ENCODE measurements at places on chromosomes 4 and X. TPM values are rescaled to one million over a fixed set of nuclear protein-coding genes. Genes with fewer than 3 reads are reported as not detected.

The CCDC110 gene
- 2.0 TPM for total RNA-seq

The POLR2B gene
- total RNA-seq, result 73.0 TPM

GRCh38 chr4:142615324-142615665 lies 230.8 kb downstream of the INPP4B start:
- no peak for DNase-seq
- H3K4me3 ChIP-seq, result no peak overlapping the region
- peaks cover 10% of the 10 kb centered on the region for H3K4me1 ChIP-seq

GRCh38 chrX:17361620-17362019 lies 13.4 kb upstream of the NHS start:
- no peaks in the 10 kb centered on the region for H3K36me3 ChIP-seq
- no peaks in the 10 kb centered on the region for H3K27me3 ChIP-seq
- no peak overlapping the region for H3K4me3 ChIP-seq
- H3K4me1 ChIP-seq, result no peaks in the 10 kb centered on the region

DNA sequence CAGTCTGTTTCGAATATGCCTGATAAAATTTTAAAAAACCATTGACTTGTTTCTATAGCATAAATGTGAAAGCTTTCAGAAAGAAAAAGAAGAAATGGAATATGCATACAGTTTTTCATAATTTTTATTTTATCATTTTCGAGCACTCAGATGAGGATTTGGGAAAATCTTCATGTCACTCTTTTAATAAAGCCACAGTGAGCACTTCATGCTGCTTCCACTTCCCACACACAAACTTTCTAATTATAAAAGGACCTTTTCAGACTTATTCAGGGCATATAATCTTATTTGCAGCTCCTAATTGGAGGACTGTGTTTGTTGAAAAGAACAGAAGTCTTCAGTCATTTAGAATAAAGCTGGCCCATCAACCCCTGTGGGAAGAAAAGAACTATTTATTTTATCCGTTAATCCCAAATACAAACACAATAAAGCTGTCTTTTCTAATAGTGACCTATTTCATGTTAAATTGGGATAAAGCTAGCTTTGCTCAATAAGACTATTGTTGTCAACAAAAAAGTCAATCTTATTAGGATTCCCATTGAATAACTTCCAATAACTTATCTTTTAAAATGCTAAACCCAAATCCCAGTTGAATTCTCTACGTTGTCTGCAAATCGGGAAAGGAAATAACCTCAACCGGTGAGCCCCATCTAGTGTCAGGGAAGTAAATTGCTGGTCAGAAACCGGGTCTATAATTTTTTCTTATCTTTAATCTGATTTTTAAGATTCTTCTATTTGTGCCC lies 211.5 kb downstream of the PDGFRA start:
- peaks cover 9% of the 10 kb centered on the region for H3K4me1 ChIP-seq
- H3K27ac ChIP-seq, result peak overlapping the region; percentile 65
- H3K36me3 ChIP-seq, result no peaks in the 10 kb centered on the region
- no peaks in the 10 kb centered on the region for H3K27me3 ChIP-seq
- peak overlapping the region; percentile 40 for H3K4me3 ChIP-seq

- no peak overlapping the region for H3K4me3 ChIP-seq
- peaks cover 52% of the 10 kb centered on the region for H3K4me1 ChIP-seq
- H3K27me3 ChIP-seq, result no peaks in the 10 kb centered on the region
- no peak for DNase-seq
These were observed 85.3 kb upstream of the SLC4A4 start for GRCh38 chr4:71253545-71253944.

DNA sequence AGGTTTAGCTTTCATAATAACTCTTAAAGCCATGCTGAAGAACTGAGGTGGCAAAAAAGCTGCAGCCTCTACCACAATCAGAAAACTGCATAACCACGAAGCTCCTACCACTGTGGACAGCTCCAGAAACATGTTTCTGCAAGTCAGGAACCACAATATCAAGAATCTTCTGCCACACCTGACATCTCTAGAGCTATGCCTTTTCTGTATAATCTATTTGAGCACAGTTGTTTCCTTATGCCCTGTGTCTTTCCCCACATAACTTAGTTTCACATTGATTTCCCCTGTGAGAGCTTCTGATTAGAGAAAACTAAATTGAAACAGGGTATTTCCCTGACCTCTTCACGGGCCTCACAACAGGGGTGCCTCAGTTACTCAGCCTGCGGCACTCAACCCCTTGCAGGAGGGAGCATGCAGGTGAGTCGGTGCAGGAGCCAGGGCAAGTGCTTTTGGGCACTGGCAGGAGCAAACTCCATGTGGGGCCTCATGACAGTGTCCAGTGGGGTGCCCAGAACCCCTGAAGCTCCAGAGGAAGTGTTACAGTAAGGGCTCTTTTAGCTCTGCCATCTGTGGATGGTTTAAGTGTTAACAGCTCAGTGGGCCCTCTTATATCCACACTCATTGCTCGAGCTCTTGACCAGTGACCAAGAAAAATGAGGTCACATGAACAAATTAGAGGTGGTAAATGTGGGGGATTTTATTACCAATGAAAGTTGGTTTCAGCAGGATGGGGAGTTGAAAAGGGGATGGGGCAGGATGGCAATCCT lies 132.8 kb upstream of the BMP3 start:
- no peaks in the 10 kb centered on the region for H3K4me1 ChIP-seq
- H3K4me3 ChIP-seq, result no peak overlapping the region

- no peaks in the 10 kb centered on the region for H3K36me3 ChIP-seq
- DNase-seq, result no peak
- H3K27me3 ChIP-seq, result no peaks in the 10 kb centered on the region
- H3K4me1 ChIP-seq, result no peaks in the 10 kb centered on the region
- H3K4me3 ChIP-seq, result no peak overlapping the region
These were observed 32.5 kb downstream of the AKAP4 start for GRCh38 chrX:50168241-50168687.

Measured in left ventricle myocardium inferior (tissue), 1 donor.